ENCODE measurements at places on chromosomes 4 and X.

GRCh38 chrX:100643956-100644860, at the start of gene SRPX2:
Gene SRPX2 (plus strand): TSS chrX:100644199. CDS start chrX:100646323, 2,124 bp downstream.
- no peak for DNase-seq

GRCh38 chrX:103151799-103152198, 58.9 kb upstream of the NXF3 start:
- no peak for DNase-seq

DNA sequence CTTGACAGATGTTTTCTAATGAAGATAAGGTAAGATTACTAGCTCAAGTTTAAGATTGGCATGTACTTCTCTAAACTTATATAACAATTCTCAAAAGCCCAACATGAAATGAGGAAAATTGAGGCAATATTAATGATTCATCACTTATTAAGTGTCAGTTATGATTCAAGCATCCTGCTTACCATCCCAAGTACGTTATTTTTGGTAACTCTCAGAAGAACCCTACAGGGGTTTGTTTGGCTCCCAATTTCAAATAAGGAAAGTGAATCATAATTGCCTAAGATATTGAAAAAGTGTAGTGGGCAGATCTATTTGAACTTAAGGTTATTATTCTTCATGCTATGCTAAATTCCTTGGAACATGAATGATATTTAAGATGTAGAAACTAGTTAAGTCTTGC, 387.9 kb upstream of the TENM3 start:
- no peak for DNase-seq

DNA sequence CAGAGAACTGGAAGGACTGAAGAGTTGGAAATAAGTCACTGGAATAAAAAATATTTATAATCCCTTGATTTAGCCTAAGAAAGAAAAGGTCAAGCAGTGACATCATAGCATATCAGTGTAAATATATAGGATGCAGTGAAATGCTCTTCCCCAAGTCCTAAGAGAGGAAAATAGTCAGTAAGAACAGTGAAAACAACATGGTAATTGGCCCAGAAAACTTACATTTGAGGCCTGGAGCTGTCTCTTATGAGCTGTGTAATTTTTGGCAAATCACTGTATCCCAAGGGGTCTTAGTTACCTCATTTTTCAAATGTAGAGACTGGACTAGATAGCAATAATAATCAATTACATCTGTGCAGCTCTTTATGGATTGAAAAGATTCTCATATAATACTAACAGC, 255.7 kb upstream of the AR start:
- no peak for DNase-seq

Measured in stimulated activated CD8-positive, alpha-beta memory T cell treated with anti-CD3 and anti-CD28 coated beads, Interleukin-4, amount 100 ng/mL, for 4 hours (primary cell).